Activated T-helper 1 cell treated with anti-CD3 and anti-CD28 coated beads, Interleukin-12 subunit alpha, Interleukin-12 subunit beta, Interleukin-2, Interleukin-4 antibody, amounts not matched to agents 30 ng/mL and 10 ng/mL and 1 ng/mL, durations not matched to agents 14 hours and 24 hours and 36 hours (primary cell): ENCODE measurements at places on chromosomes 7 and 10. TPM values are rescaled to one million over a fixed set of nuclear protein-coding genes. Genes with fewer than 3 reads are reported as not detected.

The PRKAR2B gene
- 0.42 and 1.0 TPM in 2 replicates for total RNA-seq

The MRPS17 gene
- total RNA-seq = 38.2 and 39.3 TPM in 2 replicates

The PRTFDC1 gene
- 0.32 and 0.57 TPM in 2 replicates for total RNA-seq

DNA sequence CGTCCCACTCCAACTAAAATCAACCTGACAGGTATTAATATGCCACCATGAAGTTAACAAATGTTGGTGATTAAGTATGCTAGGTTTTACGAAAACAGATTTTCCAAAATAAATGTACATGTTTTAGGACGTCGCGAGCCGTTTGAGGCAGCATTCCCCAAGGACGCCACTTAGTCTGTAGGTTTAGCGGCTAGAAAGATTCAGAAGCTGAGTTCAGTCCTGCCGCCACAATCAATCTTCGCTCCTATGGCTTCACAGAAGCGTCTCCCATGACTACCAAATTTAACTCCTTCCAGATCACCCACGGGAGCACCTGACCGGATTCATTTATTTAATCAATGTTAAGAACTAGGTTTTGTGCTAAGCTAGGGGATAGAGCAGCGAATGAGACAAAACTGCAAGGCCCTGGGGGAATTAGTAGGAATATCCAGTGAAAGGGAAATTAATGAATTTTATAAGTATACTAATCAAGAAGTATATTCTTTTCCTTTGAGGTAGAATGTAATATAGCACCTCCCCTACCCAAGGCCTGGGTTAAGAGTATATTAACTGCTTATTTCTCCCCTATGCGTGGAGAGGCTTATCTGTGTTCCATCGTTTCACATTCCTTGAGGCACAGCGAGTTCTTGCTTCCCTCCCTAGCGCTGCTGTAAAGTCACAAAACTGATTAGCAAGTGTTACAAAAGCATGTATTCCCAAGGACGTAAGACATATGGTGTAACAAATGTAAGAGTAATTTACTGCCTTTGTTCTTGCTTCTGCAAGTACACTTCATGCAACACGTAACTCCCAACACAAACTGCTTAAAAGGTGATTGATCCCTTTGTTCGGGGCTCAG, 994 bp upstream of the CYP51A1 start:
- no peak for DNase-seq
